Right ventricle myocardium inferior (tissue), 1 donor: ENCODE measurements at places on chromosomes 3 and 15. TPM values are rescaled to one million over a fixed set of nuclear protein-coding genes. Genes with fewer than 3 reads are reported as not detected.

- no peak for DNase-seq
Measured at GRCh38 chr3:52145736-52146110, 8.5 kb downstream of the POC1A start.

DNA sequence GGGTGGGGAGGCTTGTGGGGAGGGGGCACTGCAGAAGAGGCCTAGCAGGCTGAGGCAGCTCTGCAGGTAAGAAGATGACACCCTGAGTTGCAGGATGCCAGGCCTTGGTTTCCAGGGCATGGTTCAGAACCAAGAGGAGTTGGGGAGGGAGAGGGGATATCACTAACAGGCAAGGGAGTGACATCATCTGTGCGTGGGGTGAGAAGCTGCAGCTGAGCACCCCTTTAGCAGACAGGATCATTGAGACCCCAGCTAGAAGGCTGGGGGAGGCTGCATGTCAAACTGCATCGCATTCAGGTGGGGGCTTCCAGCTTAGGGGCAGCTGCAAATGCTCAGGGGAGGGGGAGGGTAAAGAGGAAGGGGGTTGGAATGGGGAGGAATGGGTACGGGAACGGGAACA lies 23.0 kb downstream of the CACNA2D2 start:
- DNase-seq, result no peak

- DNase-seq, result no peak
Measured at GRCh38 chr15:67745073-67746006, 80.0 kb upstream of the SKOR1 start.

GRCh38 chr3:79568938-79569337 lies 198.9 kb downstream of the ROBO1 start:
- no peak for DNase-seq

DLL4 gene
- 11.1 TPM for total RNA-seq

IMPG2 gene
- 0.14 TPM for total RNA-seq

DNA sequence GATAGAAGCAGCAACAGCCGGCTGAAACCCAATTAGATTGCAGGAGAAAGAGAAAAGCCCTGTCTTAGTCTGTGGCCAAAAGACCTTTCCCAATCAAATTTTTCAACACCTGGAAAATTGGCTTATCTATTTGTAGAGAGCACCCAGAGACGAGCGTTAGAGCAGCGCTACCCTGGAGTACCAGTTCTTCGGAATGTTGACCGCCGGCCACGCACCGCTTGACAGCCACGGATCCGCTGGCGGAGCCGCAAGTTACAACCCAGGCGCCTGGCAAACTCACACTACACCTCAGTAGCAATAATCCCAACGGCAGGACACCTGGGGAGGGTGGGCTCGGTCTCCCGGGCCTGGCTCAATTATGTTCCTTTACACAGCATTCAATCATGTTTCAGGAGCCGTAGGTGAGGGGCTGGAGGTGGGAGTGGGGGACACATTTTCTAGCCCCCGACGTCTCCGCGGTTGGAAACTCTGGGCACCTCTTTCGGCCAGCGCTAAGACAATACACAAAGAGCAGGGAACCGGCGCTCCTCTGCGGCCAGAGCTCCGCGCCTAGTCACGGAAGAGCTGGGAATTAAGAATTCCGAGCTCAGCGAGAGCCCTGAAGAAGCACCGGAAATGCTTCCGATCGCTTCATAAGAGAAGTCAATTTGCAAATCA lies 1.2 kb downstream of the MB21D2 start:
- peak; percentile 70 for DNase-seq

GRCh38 chr15:94840794-94841783 lies 609.7 kb downstream of the MCTP2 start:
- no peak for DNase-seq

SPTSSB gene
- total RNA-seq, result 0.57 TPM

- DNase-seq, result no peak
Measured at GRCh38 chr15:44447772-44448376, 20.4 kb downstream of the CTDSPL2 start.

DNA sequence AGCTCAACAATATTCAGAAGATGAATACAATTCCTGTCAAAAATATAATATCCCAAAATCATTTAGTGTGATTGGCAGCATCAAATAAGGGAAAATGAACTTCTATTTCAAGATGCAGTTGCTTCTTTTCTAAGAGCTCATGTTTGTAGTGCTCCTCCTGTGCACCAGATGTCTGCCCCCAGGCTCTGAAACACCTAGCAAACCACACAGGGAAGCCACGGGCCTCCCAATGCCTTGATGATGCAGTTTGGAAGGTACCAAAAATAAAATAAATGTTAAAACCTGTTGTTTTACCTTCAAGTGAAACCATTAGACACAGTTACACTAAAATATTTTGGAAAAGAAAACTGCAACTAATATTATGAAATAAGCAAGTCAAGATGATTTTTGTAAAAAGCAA lies 22.2 kb downstream of the CFAP20DC start:
- DNase-seq, result no peak

DNA sequence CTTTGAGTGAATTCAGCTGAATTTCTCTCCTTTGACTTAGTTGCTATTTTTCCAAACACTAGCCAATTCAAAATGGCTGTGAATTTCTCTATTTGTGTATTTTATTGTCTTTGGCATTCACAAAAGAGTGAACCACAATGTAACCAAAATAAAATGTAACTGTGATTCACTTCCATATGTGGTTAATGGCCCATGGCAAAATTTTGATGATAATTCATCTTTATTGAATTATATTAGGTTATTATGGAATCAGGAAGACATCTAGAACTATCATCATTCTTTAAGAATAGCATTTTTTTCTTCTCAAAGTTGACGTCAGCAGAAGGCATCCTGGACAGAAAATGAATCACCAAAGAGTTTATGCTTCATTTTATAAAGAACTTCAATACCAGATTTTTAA lies 705.3 kb upstream of the NAALADL2 start:
- DNase-seq, result no peak

GRCh38 chr3:58293516-58293915 lies 12.5 kb upstream of the RPP14 start:
- no peak for DNase-seq

DNA sequence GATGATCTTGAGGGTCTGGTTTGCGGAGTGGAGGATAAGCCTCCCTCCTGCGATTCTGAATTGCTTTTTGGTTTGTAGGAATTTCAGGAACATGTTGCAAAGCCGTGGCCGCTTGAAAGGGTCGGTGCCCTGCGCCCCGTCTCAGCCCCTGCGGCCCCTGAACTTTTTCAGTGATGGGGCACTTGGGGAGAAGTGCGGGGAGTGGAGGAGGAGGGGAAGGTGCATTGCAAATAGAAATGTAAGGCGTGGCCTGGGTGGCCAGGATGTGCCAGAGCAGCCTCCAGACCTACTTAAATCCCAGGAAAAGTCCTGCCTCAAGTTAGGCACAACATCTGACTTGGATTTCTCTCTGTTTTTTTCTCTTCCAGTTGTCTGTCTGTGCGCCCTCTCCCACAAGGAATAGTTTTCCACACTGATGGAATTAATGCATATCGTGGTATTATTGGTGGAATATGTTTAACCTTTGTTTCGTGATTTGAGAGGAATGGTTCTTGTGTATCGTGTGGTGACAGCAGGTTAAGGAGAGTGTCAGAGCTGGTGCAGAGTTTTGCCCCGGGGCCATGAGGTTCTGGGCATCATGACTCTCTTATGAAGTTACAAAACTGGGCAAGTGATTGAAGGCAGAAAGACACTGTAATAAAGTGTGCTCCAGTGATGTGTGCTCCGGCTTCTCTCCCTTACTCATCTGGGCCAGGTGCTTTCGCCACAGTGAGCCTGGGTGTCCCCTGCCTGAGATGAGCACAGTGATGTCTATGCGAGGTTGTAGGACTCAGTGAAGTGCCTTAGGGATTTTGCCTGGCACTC lies 153.8 kb downstream of the PGPEP1L start:
- DNase-seq, result no peak

SMAD6 gene
- 16.2 TPM for total RNA-seq

DNA sequence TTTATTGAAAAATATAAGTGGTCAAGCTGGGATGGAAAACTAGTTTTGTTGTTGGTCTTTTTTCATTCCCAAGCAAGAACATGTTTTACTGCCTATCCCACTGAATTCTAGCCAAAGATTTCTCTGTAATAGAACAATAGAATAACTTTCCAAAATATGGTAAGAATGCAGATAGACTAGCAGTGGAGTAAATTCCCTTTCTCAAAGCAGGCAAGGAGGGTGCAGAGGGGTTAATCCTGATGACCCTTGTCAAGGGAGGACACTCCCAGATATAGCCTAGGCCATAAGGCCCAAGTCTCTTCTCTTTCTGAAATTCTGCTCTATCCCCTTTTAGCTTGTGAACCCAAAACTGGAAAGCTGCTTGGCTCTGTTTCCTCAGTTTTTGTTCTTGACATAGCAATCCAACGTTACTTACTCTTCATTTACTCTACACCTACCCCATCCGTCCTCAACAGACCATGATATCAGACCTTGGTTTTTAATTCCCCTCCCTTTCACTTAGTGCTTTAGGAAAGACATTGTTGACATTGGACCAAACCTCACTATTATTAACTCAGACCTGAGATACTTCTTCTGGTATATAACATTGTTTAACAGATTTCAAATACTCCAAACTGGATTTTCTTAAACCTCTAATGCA lies 453.6 kb upstream of the THBS1 start:
- DNase-seq, result no peak

CD200R1 gene
- 1.0 TPM for total RNA-seq

GHSR gene
- total RNA-seq, result not detected

DNA sequence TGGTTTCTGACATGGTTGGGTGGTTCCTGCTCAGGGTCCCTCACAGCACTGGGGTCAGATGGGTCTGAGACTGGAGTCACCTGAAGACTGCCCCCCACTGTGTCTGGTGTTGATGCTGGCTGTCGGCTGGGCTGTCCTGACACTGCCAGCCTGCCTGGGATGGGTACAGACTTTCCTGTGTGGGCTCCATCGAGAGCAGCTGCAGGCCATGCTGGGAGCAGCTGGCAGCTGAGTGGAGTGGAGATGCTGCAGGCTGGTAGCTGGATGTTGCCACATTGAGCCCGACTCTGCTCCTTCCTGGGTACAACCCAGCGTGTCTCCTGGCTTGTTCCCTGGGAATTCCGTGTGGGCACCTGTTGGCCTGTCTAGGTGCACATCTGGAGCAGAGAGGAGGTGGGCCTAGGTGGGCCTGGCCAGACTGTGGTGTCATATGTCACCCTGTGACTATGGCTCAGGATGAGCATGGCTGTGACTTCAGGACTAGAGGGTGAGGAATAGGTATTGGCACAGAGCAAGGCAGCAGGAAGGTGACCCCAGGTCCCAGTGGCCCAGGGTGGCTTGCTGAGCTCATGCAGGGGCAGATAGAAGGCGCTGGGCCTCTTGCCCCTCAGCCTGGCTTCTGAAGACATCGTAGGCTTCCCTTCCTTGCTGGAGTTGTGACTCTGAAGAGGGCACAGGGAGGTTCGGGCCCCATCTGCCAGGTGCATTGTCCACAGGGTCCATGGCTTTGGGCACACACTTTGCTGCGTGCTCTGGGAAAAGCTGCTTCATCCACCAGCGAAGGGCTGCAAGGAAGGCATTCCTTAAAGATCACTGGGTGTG lies 40.0 kb upstream of the PRR23E start:
- DNase-seq, result no peak

DNA sequence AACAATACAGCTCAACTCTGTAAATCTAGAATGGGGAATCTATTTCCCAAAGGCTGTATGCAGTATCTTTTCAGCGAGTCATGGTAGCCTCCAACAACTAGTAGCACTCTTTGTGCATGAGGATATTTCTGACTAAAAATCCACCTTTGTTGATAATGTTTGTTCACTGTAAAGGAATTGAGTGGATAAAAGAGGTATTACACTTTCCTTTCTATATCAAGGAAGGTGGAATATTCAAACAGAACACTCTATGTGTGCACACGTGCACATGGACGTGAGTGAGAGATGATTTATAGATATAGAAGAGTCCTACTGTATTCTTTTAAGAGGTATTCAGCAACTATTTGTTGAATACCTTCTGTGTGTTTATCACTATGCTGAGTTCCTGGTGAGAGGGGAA lies 68.2 kb downstream of the CMSS1 start:
- no peak for DNase-seq

GRCh38 chr3:45095916-45096526 lies 50.2 kb downstream of the CDCP1 start:
- no peak for DNase-seq

DNA sequence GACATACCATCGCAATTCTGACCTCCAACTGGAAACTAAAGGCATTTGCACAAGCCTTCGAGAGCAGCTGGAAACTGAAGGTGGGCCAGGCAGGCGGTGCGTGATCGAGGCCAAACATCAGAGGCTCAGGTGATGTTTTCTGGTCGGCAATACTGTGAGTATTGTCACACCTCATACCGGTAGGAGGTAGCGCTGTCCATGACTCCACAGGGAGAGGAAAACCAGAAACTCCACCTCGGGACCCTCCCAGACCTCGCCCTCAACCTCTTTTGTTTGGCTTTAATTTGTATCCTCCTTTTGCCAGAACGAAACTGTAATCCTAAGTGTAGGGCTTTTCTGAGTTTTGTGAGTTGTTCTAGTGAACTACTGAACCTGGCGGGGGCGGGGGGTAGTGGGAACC lies 43.6 kb downstream of the LDHAL6B start:
- no peak for DNase-seq

GRCh38 chr3:125325746-125326145 lies 49.4 kb downstream of the ZNF148 start:
- no peak for DNase-seq
